ENCODE measurements at places on chromosomes 5 and 9.
A peak's percentile ranks its signal among the peaks of the same experiment; 100 is the strongest.

GRCh38 chr9:13324988-13325387 lies 45.5 kb upstream of the MPDZ start:
- DNase-seq, result no peak

DNA sequence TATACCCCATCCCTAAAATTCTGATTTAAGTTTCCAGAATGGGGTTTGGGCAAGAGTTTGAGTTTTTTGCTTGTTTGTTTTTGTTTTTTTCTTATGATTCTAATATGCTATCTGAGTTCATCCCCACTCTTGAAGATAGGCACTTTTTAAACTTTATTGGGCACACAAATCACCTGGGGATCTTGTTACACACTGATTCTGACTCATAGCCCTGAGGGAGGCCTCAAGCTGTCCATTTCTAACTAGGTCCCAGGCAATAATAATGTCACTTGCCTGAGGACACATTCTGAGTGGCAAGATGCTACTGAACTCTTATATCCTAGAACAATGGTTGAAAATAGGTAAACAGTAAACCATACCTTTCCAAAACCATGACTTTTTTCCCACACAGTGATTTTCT lies 22.8 kb upstream of the ABLIM3 start:
- no peak for DNase-seq

GRCh38 chr5:152532714-152533113 lies 127.6 kb upstream of the NMUR2 start:
- DNase-seq, result peak; percentile 51

DNA sequence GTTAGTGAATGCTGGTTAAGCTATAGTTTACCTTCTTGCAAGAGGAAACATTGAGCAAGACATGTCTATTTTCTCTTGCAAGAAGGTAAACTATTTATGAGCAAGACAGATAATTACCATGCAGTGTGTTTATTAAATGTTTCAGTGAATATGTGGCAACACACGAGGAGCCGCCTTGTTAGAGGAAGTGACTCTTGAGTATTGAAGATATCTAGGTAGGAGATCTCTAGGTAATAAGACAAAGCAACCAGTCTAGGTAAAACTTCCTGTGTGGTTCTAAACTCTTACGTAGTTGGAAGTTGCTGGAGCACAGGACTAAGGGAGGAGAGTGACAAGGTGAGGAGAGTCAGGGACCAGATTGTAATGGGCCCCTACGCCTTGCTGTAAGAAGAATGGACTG lies 16.8 kb downstream of the SKP2 start:
- DNase-seq, result no peak

GRCh38 chr5:100110497-100110896 lies 424.7 kb upstream of the FAM174A start:
- no peak for DNase-seq

DNA sequence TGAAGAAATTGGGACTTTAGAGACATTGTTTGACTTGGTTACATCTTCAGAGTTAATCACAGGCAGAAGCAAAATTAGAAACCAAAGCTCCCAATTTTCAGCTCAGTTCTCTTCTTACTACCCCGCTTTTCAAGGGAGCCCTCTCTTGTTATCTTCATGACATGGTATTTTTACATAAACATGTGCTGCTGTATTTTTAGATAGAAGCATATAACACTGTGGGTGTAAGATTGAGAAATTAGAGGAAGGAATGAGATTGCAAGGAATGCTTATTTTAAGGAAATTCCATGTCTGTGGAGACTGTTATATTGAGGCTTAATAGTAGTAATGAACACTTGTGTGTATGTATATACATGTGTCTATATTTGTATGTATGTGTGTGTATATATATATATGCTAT lies 401.6 kb downstream of the TMEM232 start:
- no peak for DNase-seq

DNA sequence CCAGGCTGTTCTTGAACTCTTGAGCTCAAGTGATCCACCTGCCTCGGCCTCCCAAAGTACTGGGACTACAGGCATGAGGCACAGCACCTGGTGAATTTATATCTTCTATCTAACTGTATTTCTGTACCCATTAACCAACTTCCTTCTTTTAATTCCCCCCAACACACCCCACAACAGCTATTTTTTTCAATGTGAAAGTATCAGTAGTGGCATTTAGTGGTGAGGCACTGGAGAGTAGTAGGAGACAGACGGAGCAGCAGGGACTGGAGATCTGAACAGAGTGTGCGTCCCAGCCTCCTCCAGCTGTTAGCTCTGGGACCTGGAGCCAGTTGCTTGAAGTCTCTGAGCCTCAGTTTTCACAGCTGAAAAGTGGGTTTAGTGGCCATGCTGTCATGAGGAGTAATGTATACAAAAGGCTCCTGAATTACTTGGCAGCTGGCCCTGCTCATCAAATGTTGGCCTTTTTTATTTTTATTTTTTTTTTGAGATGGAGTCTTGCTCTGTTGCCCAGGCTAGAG lies 11.0 kb upstream of the EEIG1 start:
- DNase-seq, result no peak

DNA sequence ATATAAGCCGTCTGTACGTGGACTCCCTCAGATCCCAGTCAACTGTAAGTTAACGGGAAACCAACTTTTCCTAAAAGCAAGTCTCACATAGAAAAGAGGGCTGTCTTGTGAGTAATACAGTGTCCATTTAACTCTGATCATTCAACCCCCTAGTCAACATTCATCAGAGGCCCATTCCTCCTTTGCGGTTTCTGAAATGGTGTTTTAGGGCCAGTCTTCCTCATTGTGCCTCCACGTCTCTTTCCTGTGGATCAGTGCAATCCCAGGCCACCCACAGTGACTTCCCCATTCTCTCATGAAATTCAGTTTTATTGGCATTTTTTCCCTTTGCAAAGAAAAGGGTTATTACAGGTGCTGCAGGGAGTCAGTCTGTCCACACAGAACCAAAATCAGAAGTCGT lies 261.8 kb downstream of the NR3C1 start:
- no peak for DNase-seq

GRCh38 chr9:35027860-35028259 lies 38.3 kb downstream of the DNAJB5 start:
- DNase-seq, result no peak

- no peak for DNase-seq
These were observed 62.8 kb downstream of the GNA14 start for GRCh38 chr9:77585335-77585786.

GRCh38 chr5:125298746-125299379 lies 552.4 kb upstream of the ZNF608 start:
- DNase-seq, result no peak

GRCh38 chr9:69081261-69081660 lies 45.7 kb downstream of the FXN start:
- DNase-seq, result no peak

- DNase-seq, result no peak
These were observed 69.2 kb downstream of the ANXA2R start for GRCh38 chr5:42970636-42971559.

GRCh38 chr5:39675676-39676075 lies 250.9 kb upstream of the DAB2 start:
- DNase-seq, result no peak

DNA sequence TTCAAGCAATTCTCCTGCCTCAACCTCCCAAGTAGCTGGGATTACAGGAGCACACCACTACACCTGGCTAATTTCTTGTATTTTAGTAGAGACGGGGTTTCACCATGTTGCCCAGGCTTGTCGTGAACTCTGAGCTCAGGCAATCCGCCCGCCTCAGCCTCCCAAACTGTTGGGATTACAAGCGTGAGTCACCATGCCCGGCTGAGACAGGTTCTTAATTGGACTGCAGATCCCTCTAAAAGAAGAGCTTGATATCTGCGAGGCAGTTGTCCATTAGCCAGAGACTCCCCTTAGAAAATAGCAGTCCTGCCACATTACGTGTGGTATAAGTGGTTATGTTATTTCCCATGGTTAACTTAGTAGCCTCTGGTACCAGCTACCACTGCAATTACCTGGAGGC lies 46.6 kb upstream of the NPR3 start:
- no peak for DNase-seq

GRCh38 chr5:88708021-88708420 lies 175.0 kb downstream of the MEF2C start:
- no peak for DNase-seq

DNA sequence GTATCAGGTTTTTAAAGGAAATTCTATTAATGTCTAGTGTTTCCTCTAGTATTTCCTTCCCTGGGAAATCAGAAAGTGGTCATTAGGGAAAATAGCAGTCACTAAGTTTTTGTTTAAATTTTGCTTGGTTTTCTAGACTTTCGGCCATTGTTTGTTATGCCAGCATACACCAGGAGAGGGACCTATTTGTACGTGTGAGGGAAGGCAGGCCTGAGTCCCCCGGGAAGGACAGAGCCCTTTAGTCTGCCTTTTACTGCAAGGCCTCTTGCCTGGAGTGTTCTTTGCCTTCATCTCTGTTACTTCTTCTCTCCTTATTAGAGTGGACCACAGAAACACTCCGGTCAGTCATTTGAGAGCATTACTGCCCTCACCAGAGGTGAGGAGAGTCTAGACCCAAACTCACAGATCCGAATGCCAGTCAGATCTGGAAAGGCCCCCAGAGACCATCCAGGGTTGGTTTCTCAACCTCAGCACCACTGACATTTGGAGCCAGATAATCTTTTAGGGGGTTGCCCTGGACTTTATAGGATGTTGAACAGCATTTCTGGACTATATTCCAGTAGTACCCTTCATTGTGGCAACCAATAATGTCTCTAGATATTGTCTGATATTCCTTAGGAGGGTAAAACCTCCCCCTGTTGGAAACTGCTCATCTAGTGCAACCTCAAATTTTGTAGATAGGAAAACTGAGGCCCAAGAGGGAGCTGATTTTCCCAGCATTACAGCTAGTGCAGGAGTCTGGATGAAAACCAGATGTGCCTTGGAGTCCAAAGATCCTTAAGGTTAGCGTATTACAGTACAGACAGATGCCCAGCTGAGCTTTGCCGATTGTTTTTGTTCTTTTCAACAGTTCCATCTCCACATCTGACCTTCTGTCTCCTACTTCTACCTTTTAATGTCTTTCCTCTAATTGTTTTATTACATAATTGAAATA lies 93.0 kb upstream of the NIPAL4 start:
- DNase-seq, result no peak

DNA sequence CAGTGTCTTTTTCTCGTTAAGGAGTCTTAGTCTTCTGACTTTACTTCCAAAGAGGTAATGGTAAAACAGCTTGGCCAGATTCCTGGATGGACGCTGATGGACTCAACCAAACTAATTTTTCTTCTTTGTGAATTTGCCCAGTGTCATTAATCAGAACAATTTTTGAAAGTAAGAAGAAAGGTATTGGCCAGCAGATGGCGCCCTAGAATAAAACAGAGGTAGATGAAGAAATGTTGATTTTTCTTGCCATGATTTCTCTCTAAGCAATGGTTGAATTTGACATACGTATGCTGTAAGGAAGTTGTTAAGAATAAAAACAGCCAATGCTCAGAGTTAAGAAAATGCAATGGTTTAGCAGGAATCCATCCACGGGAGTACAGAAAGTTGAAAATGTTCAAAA lies 500.0 kb downstream of the DIRAS2 start:
- peak; percentile 92 for DNase-seq

GRCh38 chr9:95880021-95880690 lies 4.7 kb downstream of the ERCC6L2 start:
- no peak for DNase-seq

- DNase-seq, result peak; percentile 25
These were observed at the start of gene SH3PXD2B for GRCh38 chr5:172454358-172455086. TSS of gene SH3PXD2B (minus strand) at chr5:172454525. CDS start at chr5:172454352, 173 bp downstream.

DNA sequence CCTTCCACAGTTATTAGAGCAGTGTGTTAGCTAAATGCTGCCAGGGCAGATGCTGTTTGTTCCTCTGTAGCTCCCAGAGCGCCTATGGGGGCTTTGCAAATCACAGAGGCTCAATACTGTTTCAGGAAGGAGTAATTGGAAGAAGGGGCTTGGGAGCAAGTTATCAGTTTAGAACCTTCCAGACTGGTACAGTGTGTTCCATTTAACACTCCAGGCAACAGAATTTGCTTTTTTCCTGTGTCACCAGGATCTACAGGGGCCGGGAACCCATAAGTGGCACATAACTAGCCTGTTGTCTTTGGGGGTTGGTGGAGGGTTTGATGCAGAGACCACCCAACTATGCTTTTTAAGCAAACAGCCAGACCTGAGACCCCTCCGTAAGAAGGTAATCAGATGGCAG lies 307.3 kb upstream of the KCNN2 start:
- peak; percentile 37 for DNase-seq

GRCh38 chr9:108783731-108784495 lies 71.9 kb downstream of the ACTL7B start:
- DNase-seq, result no peak

GRCh38 chr5:89972901-89973300 lies 436.7 kb downstream of the CETN3 start:
- no peak for DNase-seq

- DNase-seq, result no peak
These were observed 346.1 kb downstream of the RASEF start for GRCh38 chr9:82716821-82717220.

DNA sequence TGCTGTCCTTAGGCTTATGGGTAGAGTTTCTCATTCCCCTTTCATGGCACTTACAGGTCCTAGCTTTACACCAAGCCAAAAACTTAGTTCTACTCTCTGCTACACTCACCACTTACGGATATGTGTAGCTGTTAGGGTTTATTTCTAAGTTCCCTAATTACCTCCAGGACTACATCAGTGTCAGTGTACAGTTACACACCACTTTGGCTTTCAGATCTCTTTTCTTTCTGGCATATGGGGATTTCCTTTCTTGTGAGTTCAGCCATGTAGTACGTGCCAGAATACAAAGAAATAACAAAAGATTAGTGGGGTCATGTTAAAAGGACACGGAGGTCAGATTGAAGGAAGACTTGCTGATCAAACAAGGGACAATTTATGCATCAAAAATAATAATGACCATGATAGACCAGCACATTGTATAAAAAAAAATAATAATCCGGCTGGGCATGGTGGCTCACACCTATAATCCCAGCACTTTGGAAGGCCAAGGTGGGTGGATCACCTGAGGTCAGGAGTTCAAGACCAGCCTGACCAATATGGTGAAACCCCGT lies 41.8 kb downstream of the LYRM7 start:
- no peak for DNase-seq

DNA sequence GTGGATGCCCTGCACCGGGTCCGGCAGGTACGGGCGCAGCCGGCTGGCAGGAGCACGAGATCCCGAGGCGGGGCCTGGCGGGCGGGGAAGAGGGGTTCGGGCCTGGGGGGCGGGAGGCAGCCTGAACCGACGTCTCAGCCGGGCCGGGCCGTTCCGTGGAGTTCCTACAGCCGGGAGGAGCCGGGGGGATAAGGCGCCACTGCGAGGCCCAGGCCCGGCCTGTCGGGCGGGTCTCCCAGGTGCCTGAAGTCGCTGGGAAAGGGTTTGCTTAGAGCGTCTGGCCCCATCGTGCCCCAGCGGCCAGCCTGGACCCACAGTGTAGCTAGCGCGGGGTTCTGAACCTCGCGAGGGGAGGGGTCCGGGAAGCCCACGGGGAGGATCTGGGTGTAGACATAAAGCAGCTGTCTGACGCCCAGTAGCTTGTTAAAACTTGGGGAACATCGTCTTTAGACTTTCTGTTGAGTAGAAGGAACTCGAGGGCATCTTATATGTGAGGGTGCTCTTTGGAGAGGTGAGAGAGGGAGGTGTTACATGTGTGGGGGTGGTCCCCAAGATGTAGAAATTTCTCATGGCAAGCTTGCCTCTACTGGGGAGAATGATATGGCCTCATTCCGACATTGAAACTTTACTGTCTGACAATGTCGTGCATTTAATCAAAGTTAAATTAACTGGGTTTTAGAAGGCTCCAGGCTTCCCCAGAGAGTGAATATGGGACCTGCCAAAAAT lies 524 bp downstream of the FUBP3 start:
- no peak for DNase-seq
